ENCODE measurements at places on chromosomes 16 and 17.

GRCh38 chr17:72053449-72053848 is 67.4 kb upstream of the SOX9 start:
- DNase-seq, result no peak

GRCh38 chr17:81737947-81738800 is 26.1 kb downstream of the SLC25A10 start:
- no peak for DNase-seq

GRCh38 chr17:1720856-1721386 is 3.6 kb upstream of the WDR81 start:
- peak; percentile 70 for DNase-seq

DNA sequence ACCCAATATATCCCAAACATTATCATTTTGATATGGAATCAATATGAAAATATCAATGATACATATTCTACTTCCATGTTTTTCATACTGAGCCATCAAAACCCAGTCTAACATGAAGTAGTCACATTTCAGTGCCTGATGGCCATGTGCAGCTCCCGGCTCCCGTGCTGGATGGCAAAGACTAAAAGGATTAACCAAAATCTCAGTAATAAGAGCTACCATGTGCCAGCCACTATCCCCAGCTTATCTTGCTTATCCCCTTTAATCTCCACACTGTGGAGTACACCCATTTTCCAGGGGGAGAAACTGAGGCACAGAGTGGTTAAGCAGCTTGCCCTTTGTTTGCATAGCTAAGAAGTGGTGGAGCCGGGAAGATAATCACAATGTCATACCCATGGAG is 9.2 kb downstream of the CD300LG start:
- no peak for DNase-seq

- no peak for DNase-seq
Observed at GRCh38 chr17:45435481-45435880, 2.8 kb upstream of the ARHGAP27 start.

- no peak for DNase-seq
Observed at GRCh38 chr17:8369944-8370343, 6.6 kb downstream of the KRABD2 start.

DNA sequence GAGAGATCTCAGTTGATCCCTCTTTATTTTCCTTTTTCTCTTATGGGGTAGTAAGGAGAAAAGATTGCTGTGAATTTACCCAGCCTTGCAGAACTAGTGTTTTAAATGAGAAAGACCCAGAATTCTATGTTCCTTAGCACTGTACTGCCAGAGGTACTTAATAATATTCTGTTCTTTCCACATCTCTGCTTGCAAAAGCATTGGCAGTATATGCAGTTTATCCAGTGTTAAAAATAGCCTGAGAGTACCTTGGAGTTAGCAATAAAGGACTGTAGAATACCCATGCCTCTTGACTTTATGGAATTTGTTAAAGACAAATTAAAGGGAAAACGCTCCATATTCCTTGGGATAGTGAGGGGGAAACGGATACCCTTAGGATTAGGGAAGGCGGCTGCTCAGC is 11.9 kb downstream of the SLC7A6 start:
- no peak for DNase-seq

GRCh38 chr16:8679151-8679550 is 4.7 kb downstream of the ABAT start:
- no peak for DNase-seq
